ENCODE measurements at places on chromosomes 1 and 21. TPM values are rescaled to one million over a fixed set of nuclear protein-coding genes. Genes with fewer than 3 reads are reported as not detected.

The OR2M3 gene
- total RNA-seq, result not detected

The GPR89A gene
- total RNA-seq, result 18.2 TPM

The PM20D1 gene
- total RNA-seq, result 0.69 TPM

The TOR1AIP2 gene
- total RNA-seq, result 80.5 TPM

The RSPH1 gene
- 12.0 TPM for total RNA-seq

The RNF186 gene
- total RNA-seq, result 2.7 TPM

The RRP1 gene
- total RNA-seq, result 18.7 TPM

The AUNIP gene
- 0.38 TPM for total RNA-seq

The LACTBL1 gene
- total RNA-seq, result not detected

The SPATA45 gene
- total RNA-seq, result 0.57 TPM

The LCE1F gene
- total RNA-seq, result not detected

The ASAP3 gene
- total RNA-seq, result 37.8 TPM

The POLR3C gene
- total RNA-seq, result 30.0 TPM

The RNASEL gene
- 12.1 TPM for total RNA-seq

The SCMH1 gene
- 58.3 TPM for total RNA-seq

The S100A12 gene
- 1.3 TPM for total RNA-seq

- DNase-seq, result peak; percentile 97
Measured at GRCh38 chr1:156659988-156660751, 17.0 kb downstream of the NES start.

- DNase-seq, result no peak
Measured at GRCh38 chr1:110348050-110348449, 8.9 kb downstream of the RBM15 start.

DNA sequence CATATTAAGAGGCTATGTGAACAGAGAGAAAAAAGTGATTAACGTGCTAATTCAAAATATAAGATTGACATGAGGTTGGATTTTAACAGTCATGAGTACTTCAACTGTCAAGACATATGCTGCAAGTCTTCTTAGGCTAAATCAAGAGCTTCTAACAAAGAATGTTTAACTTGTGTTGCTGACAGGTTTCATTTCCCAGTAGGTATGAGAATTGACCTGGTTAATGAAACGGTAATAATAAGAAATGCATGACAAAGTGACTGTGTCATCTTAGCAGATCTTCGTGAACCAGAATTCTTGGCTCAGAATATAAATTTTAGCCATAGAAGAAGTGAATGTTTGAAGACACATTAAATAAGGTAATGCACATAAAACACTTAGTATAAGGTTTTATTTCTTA is 132.6 kb upstream of the PTGFR start:
- no peak for DNase-seq

DNA sequence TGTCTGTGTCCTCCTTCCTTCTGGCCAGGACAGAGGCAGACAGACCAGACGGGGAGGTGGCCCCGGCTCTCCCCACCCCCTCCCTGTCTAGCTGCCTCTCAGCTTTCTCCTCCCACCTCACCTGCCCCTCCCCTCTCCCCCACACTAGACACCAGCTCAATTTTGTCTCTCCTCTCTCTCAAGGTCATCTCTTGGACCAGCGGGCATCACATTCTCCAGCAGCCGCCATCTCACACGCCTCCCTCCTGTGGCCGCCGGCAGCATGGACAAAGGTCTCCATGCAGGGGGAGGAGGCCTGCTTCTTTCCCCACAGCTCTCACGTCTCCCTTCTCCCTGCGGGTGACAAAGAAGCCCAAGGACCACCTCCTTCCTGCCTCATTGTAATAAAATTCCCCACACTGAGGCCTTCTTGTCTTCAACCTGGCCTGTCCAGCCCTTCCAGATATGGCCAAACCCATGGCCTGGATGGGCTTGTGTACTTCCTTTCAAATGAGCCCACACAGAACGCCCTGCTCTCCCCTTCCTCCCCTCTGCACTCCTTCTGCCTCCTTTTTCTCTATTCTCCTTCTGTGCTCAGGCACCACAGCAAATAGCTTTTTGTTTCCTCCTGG is 14.6 kb downstream of the OPTC start:
- peak; percentile 66 for DNase-seq

GRCh38 chr1:25563330-25564215 is 20.2 kb downstream of the LDLRAP1 start:
- no peak for DNase-seq

DNA sequence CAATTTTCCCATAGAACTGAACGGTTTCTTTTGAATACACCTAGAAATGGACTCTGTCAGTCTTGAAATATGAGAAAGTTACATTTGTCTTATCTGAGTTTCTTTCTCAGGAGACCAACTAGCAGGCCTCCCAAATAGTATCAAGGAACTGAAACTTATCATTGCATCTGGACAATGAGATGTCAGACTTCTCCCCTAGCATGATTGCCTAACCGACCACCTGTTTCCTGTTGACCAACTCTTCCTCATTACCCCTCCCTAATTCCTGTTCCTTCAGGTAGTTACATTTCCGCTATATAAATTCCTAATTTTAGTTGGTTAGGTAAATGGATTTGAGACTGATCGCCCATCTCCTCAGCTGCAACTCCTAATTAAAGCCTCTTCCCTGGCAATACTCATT is 1587.3 kb downstream of the NCAM2 start:
- no peak for DNase-seq

DNA sequence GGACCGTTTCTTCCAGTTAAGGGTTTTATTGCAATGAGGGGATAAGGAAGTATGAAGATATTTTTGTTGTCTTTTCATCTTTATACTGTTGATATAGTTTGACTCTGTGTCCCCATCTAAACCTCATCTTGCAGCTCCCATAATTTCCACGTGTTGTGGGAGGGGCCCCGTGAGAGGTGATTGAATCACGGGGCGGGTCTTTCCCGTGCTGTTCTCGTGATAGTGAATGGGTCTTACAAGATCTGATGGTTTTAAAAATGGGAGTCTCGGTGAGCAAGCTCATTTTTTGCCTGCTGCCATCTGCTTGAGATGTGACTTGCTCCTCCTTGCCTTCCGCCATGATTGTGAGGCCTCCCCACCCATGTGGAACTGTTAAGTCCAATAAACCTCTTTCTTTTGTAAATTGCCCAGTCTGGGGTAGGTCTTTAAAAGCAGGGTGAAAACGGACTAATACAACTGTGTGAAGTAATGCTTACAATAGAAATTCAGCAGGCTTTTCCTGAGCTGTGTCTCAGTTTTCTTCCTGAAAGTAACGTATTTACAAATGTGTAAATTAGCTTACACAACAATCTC is 377.3 kb downstream of the SIPA1L2 start:
- DNase-seq, result no peak

DNA sequence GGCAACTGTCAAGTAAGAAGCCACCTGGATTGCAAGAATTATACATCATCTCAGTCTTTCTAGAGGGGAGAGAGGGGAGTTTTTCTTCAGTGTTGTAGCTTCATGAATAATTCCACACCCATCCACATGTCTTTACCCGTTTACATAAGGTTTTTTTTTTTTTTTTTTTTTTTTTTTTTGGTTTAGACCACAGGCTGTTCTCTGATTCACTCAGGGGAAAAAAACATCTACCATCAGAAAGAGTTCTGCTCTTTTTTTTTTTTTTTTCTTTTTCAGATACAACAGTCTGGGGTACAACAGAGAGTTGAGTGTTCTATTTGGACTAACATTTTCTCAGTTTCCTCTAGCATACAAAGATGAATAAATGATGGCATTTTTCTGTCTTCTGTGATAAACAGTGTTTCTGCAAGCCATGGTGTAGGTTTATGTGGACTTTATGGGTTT is 4.9 kb upstream of the KIF14 start:
- no peak for DNase-seq

DNA sequence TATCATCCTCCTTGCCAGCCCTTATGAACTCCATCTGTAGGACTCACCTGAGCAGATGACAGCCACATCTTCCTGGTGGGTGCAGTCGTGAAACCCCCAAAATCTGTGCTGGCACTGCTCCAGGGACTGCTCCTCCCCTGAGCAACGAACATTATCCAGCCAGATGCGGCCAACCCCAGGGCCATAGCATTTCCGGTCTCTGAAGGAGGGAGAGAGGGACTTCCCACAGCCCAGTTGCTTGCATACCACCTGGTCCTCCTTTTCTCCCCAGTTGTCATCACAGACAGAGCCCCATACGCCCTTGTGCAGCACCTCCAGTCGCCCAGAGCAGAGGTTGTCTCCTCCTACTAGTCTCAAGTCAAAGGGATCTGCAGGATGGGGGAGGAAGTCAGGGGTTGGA is 8.5 kb downstream of the CD5L start:
- DNase-seq, result no peak

- peak; percentile 43 for DNase-seq
Measured at GRCh38 chr1:151868486-151868885, 15.0 kb upstream of the THEM5 start.

GRCh38 chr1:224090116-224090515 is 23.8 kb upstream of the FBXO28 start:
- no peak for DNase-seq

GRCh38 chr1:245986404-245987218 is 520.5 kb downstream of the SMYD3 start:
- no peak for DNase-seq

DNA sequence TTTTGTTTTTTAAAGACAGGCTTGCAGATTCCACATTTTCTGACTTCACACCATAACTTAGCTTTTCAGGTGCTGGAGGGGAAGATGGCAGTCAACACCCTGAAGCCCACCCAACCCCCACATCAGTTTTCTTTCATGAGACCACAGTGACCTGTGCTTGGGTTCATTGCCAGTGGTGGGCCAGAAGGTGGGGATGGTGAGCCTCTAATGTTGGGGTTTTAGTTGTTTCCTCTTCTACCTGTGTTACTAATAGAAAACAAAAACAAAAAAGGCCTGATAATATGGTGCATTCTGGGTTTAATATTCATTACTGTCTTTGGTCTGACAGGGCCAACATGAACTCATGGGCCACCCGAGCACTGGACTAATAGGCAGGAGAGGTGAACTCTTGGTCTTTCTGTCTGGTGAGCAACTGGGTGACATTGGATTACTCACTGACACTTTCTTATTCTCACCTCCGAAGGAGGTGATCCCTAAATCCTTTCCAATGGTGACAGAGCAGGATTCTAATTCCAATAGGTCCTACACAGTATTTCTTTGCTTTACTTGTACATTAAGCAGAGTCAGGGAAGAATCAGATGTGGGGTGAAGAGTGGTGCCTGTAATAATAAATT is 132.8 kb downstream of the CLIC6 start:
- no peak for DNase-seq

- no peak for DNase-seq
Measured at GRCh38 chr1:24055681-24056080, 56.3 kb downstream of the MYOM3 start.

DNA sequence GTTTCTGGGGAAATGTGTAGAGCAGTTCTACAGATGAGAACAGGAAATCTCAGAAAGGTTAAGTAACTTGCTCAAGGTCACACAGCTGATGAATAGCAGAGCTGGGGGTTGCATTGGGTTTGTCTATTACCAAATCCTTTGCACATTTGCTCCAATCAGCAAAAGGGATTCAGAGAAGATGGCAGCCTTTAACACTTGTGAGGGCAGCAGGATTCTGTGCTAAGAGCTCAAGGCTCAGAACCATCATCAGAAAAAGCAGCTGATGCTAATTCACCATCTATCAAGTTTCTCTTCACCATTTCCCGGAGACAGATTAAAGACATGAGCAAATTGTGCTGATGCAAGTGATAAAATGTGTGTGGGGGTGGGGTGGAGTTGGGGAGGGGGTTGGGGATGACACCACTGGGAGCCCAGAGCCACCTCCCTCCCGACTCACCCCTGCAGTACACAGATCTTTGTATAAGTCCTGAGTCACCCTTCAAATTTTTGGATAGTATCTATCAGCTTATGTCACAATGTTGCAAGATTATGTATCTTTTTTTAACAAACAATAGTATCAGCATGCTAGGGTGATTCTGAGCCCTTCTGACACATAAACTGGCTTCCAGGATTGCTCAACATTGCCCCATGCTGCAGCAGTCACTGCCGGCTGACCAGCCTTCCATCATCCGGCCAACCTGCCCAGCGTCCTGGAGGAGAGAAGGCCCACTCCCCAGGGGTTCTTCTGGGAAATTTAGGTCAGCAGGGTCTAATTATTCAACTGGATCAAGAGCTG is 2.8 kb upstream of the SPSB1 start:
- DNase-seq, result no peak

DNA sequence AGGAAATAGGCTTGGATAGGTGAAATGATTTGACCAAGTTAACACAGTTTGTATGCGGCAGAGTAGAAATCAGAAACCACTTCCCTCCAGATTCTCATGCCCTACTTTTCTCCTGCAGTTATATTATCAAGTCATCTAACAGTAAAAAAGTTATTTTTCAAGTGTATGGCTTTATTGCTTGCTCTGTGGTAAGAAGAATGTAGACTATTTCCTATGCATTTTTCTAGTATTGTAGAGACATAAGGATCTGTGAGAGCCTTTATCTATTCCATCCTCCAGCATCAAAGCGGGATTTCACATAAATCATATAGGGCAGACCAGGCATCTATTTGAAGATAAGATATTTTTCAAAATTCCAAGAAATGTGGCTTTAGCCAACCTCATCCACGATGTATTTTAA is 208.5 kb downstream of the TTLL7 start:
- no peak for DNase-seq

- DNase-seq, result no peak
Measured at GRCh38 chr1:17194615-17195528, 10.1 kb upstream of the PADI1 start.

DNA sequence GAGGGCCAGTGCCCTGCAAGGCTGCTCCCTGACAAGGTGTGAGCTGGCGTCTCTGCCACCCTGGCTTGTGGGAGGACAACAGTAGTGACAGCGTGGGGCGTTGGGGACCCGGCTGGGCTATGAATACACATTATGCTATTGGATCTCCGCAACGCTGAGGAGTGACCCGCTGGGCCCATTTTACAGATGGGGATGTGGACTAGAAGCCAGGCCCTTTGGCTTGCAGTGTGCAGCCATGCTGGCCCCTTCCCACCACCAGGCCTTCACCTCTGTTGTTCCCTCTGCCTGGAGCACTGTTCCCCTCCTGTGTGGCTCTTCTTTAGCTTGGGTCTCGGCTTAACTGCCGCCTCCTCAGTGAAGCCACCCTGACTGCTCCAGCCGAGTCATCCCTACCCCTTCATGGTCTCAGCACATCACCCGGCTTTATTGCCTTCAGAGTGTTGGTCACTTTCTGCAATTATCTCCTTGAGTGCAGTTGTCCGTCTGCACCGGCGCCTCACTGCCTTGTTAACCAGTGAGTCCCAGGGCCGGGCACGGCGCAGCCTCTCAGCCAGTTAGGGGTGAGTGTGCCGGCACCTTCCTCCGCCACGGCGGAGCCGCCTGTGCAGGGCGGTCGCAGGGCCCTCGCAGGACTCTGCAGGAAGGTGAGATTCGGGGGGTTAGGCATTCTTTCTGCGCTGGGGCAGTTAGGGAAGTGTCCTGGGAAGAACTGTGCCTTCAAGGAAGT is 84.4 kb upstream of the ACTL8 start:
- DNase-seq, result peak; percentile 73

GRCh38 chr1:76547916-76548315 is 319.4 kb upstream of the ST6GALNAC5 start:
- peak; percentile 27 for DNase-seq

Data from kidney (tissue), 22 donors.